ENCODE measurements at places on chromosomes 5 and 9.

DNA sequence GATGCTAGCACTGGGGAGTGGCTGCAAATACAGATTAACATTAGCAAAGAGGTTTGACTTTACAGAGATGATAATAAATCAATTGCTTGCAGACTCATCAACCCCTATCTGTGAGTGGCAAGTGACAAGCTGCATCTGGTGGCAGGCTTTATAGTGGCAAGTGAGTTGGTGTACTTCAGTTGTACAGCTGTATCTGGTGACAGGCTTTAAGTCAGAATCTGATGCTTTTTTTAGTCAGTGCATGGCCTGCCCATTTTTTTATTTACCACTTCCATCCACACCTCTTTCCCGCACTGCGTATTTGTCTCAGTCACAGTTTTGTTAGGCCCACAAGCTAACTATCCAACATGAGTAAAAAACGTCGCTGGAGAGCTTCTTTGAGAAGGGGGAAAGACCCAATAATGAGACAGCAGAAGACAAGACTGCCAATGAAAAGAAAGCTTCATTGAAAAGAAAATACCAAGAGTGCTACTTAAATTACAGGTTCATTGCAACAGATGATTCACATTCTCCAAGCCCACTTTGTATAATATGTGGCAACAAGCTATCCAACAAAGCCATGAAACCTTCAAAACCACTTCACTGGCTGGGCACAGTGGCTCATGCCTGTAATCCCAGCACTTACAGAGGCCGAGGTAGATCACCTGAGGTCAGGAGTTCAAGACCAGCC lies 23.1 kb downstream of the ANP32B start:
- no peak for DNase-seq

DNA sequence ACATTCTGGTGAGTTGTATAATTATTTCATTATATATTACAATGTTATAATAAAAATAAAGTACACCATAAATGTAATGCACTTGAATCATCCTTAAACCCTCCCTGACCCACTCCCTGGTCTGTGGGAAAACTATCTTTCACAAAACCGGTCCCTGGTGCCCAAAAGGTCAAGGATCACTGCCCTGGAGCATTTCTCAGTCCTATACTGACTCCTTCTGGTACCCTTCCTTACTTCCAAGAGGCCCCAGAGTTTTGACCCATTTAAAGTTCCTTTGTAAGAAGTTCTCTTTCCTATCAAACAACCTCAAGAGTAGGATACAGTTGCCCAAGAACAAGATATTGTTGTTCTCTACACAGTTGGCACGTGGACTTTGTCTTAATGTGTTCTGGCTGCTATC lies 88.9 kb upstream of the TRPM3 start:
- no peak for DNase-seq

GRCh38 chr5:8827696-8828095 lies 718.2 kb downstream of the SEMA5A start:
- DNase-seq, result no peak

GRCh38 chr5:146342882-146343865 lies 4.5 kb downstream of the POU4F3 start:
- DNase-seq, result no peak

DNA sequence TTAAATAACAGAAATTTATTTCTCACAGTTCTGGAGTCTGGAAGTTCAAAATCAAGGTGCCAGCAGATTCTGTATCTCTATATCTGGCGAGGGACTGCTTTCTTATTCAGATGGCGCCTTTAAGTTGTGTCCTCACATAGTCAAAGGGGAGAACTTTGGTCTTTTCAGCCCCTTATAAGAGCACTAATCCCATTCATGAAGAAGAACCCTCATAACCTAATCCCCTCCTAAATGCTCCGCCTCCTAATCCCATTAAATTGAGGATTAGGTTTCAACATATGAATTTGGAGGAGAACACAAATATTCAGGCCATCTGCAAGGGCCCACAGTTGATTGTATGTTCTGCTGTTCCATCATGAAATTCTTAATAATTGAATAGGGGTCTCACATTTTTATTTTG lies 10.8 kb upstream of the CCDC152 start:
- DNase-seq, result no peak

- no peak for DNase-seq
Measured at GRCh38 chr5:72152545-72152944, 45.3 kb downstream of the MAP1B start.

- DNase-seq, result no peak
Measured at GRCh38 chr9:93077811-93078210, 18.2 kb upstream of the CARD19 start.

DNA sequence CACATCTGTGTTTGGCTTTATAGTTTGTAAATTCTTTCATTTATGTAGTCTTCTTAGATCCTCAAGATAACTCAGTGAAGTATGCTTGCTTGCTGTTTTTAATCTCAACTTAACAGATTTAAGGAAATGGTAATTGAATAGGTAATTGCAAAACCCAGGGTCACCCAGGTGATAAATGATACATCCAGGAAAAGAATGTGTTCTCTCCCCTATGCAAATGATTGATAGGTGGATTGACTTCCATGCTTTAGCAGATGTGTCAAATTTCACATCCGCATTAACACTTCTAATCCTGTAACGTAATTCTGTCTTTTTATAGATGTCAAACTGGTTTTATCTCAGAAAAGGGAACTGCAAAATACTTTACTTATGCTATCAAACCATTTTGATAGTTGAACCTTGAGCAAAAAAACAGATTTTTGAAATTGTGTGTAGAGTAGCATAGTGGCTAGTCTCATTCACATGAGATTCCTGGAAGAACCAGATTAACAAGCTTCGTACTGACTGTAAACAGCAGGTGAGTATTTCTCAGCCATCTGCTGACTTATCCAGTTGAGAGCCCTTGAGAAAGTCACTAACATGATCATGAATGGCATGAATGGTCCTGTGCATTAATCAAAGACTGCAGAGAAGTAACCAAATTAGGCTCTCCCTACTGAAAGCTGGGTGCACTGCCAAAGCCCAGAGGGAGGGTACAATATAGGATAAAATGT lies 86.7 kb upstream of the PAM start:
- no peak for DNase-seq

GRCh38 chr5:40401284-40402006 lies 278.3 kb upstream of the PTGER4 start:
- DNase-seq, result no peak

DNA sequence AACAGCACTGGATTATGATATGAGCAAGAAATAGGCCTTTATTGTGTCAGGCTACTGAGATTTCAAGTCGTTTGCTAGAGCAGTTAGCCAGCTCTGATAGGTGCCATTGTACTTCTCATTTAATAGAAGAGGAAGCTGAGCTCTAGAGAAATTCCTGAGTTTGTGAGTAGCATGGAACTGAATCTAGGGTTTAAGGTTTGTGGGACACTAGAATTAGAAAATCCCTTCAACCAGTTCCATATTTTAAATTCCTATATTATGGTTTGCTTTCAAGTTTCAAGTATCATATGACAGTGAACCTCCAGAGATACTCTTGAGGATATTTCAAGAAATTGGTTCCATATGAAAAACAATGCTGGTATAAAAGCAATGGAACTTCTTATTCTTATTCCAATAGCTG lies 87.6 kb downstream of the ANKRD55 start:
- no peak for DNase-seq

DNA sequence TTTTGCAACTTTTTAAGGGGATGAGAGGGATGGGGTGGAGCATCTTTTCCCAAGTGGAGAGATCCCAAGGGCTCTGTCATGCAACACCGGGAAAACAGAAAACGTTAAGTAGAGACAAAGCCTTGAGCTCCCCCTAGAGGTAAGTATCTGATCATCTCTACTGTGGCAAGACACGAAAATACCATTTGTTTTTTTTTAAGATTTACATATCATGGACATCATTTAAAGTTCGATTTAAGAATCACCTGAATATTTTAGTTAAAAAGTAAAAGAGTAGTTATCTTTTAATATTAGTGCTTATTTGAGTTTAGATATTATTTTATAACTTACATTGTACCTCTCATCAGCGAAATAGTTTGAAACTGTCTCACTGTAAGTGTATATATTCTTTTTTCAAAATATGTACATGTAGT lies 200.4 kb downstream of the LRRC70 start:
- DNase-seq, result peak; percentile 16

All from CD4-positive, alpha-beta T cell treated with Interleukin-6 at 100 ng/mL for 8 hours (primary cell).